ENCODE measurements at places on chromosomes 7 and 10.

DNA sequence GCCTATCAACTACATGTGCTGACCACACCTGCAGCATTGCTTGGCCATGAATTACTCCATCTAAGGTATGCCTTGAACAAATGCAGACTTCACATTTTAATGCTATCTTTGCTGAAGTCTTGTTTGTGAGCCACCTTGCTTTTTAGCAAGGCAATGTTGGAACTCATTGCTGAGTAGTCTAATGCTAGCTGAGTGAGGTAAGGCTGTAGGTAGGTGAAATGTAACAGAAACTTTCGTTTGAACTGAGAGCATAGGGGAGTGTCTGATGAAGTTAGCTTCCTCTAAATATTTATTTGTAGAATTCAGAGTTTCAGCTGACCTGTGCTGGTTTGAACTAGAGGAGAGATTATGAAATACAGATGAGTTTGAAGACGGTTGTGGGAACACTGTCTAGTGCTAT is 238.5 kb downstream of the SEMA3A start:
- DNase-seq = no peak

DNA sequence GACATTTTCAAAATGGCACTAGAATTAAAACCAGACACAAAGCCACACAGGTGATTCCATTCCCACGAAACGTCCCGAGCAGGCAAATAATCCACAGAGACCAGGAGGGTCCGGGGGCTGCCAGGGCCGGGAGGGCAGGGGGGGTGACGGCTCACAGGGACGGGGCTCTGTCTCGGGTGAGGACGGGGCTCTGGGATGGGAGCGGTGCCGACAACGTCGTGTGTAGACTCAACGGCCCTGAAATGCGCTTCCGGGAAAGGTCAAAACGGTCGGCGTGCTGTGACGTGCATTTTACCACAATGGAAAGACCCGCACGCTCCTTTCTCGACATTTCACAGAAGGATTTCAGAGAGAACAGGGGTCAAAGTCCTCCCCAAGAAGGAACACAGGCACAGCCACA is 63.3 kb upstream of the PDGFA start:
- no peak for DNase-seq

GRCh38 chr7:151051108-151051507 is 2.8 kb downstream of the ASIC3 start:
- DNase-seq = no peak

- no peak for DNase-seq
Measured at GRCh38 chr10:16367621-16368292, 69.1 kb upstream of the PTER start.

- DNase-seq = no peak
Measured at GRCh38 chr7:158366346-158366745, 221.3 kb downstream of the PTPRN2 start.

GRCh38 chr7:35032166-35032565 is 5.1 kb downstream of the DPY19L1 start:
- DNase-seq = no peak

DNA sequence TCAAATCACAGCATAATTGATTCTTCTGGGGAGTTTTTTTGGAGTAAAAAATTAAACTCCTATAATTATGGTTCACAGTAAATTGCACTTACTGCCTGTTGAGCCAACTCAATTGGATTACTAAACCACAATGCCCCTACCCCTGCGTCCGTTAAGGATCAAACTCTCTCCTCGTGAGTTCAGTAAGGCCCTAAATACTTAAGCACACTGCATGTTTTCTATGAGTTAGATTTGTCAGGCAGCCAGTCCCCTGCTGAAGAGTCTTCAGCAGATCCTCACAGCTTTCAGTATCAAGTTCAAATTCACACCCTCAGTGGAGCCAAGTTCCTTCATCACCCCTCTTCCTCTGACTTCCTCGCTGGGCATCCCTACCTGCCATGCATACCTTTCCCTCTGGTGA is 275.0 kb upstream of the BMPER start:
- DNase-seq = no peak

DNA sequence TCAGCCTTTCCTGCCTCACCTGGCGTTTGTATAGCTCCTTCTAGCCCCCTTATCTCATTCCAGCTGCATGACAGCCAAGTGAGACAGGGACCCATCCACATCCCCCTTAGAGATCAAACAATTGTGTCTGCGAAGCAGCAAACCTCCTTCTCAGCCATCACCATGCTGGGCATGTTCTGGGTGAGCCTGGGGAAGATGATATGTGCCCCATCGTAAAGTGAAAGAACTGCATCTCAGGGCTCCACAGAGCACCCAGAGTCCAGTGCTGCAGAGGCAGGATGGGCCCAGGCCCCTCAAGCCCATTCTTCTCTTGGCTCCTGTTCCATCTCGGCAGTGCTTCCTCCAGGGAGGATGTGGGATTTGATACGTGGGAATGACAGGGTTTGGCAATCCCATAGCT is 43.2 kb downstream of the FIGNL1 start:
- no peak for DNase-seq

GRCh38 chr7:15515252-15515651 is 46.6 kb downstream of the AGMO start:
- DNase-seq = no peak

DNA sequence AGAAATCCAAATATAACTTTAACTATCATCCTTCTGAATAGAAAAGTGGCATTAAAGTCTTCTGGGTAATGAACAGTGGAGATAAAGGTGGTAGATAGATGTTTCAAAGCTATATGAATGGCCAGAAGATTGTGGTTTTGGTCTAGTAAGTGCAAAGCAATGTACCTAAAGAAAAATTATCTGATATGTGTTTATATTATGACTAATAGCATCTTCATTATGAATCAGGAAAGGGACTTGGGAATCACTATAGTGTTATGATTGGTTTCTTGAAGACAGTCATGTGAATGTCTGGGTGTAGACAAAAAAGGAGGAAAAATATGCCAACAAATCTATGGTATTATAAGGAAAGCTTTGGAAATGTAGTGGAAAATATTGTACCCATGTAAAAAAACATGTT is 3.0 kb downstream of the ZNF518A start:
- no peak for DNase-seq

DNA sequence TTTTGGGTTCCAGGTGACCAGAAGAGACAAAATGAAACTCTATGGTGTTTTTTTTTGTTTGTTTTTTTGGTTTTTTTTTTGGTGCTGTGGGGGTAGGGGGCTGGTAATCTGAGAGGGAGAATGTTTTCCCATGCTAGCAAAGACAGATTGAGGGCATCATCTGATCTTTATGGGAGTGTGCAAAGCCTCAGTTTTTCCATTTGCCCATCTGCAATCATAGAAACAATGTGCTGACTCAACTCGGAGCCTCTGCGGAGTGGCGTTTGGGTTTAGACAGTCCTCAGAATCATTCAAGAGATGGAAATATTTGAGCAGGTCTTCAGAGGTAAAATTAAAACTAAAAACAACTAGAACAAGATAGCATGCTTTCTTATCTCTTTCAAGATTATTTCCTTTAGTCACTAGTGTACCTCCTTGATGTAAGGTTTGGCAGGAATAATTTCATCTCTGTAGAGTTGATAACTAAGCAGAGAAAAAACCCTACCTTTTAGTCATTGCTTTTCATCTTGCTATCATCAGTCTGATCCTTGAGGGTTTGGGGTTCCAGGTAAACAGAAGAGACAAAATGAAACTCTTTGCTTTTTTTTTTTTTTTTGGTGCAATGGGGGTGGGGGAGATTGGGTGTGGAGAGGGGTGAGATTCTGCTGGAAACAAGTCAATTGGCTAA is 18.0 kb downstream of the CNNM2 start:
- DNase-seq = no peak

- no peak for DNase-seq
Measured at GRCh38 chr10:84356928-84357327, 28.5 kb downstream of the CCSER2 start.

- DNase-seq = no peak
Measured at GRCh38 chr7:143492799-143493739, 15.4 kb downstream of the TAS2R41 start.

DNA sequence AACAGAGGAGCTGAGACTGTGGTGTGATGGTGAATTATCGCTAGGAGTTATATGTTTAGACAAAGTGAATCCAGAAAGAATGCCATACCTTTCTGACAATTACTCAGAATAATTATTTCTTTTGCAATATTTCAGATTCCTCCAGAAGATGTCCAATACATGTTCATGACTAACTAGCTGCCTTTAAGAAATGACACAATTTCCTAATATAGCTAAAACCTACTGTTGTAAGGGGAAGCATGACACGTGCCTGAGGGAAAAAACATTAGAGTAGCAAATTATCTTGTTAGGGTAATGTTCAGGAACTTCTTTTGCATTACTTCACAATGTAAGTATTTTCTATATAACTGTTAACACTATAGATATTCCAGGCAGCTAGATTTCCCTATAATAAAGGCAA is 150.3 kb downstream of the COL28A1 start:
- no peak for DNase-seq

- DNase-seq = no peak
Measured at GRCh38 chr7:151815419-151815818, 61.5 kb downstream of the PRKAG2 start.

- no peak for DNase-seq
Measured at GRCh38 chr7:156735851-156736250, 95.3 kb downstream of the RNF32 start.

- DNase-seq = no peak
Measured at GRCh38 chr10:6240254-6240653, 37.5 kb downstream of the PFKFB3 start.

GRCh38 chr10:59234816-59235429 is 58.5 kb downstream of the PHYHIPL start:
- DNase-seq = no peak

- peak; percentile 33 for DNase-seq
Measured at GRCh38 chr7:38107486-38107893, 70.6 kb upstream of the STARD3NL start.

- no peak for DNase-seq
Measured at GRCh38 chr10:58995058-58995596, 181.3 kb upstream of the PHYHIPL start.

DNA sequence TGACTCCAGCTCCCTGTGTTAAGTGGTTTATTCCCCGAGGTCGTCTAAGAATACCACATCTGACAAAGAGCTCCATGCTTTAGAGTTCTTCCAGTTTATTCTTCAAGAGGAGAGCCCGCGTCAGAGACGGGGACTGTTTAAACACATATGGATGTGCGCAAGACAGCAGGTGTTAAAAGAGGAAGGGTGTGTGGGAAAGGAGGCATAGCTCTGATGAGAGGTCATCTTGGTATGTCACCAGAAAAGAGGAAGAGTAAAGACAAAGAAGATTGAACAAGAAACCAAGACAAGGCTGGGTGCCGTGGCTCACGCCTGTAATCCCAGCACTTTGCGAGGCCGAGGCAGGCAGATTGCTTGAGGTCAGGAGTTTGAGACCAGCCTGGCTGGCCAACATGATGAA is 258.7 kb downstream of the CCDC3 start:
- DNase-seq = no peak

DNA sequence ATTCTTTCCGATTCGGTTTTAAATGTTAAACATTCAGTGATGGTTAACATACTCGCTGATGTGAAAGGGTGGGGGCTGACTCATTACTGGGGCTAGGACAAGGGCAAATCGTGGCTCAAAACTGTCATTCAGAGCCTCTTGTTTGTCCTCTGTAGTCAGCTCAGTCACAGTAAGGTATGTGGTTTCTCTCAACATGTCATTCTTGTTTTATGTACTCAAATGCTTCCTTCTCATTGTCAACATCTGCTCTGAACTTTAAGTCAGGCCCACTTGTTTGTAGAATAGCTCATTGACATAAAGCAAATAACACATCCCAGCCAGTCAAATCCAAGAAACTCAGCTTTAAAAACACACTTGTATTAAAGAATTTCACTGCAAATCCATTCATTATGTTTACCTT is 7.3 kb downstream of the SLC16A9 start:
- no peak for DNase-seq

GRCh38 chr10:72315611-72316385 is 38.9 kb downstream of the DNAJB12 start:
- DNase-seq = no peak

GRCh38 chr7:140230861-140231770 is 54.3 kb upstream of the KDM7A start:
- DNase-seq = peak; percentile 73

GRCh38 chr10:93225938-93226337 is 152.2 kb downstream of the CYP26A1 start:
- no peak for DNase-seq
